ENCODE measurements at places on chromosomes 3 and 15.

DNA sequence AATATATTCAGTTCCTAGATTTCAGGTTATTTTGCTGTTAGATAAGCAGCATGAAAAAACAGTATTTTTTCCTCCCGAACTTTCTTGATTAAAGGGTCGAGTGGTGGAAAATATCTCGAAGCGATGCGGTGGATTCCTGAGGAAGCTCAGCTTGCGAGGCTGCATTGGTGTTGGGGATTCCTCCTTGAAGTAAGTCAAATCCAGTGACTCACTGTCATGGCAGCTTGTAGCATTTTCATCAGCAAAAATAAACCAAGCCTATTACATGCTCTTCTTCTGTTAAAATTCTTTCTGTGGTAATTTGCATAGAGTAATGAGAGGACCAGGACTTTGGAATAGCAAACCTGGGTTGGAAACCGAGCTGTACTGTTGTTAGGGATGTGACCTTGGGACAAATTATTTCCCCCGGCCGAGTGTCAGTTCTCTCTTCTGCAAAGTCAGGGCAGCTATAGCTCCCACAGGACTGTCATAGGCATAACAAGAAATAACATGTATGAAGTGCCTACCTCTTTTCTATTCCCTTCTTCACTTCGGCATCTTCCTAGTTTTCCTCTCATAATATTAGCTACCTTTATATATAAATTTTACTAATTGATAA is 75.6 kb downstream of the UBP1 start:
- DNase-seq, result no peak
- H3K36me3 ChIP-seq, result no peaks in the 10 kb centered on the region
- no peaks in the 10 kb centered on the region for H3K4me1 ChIP-seq

- H3K27ac ChIP-seq, result no peak overlapping the region
- H3K36me3 ChIP-seq, result peaks cover 2% of the 10 kb centered on the region
- no peak for DNase-seq
Measured at GRCh38 chr3:119340446-119340845, 46.3 kb downstream of the ARHGAP31 start.

DNA sequence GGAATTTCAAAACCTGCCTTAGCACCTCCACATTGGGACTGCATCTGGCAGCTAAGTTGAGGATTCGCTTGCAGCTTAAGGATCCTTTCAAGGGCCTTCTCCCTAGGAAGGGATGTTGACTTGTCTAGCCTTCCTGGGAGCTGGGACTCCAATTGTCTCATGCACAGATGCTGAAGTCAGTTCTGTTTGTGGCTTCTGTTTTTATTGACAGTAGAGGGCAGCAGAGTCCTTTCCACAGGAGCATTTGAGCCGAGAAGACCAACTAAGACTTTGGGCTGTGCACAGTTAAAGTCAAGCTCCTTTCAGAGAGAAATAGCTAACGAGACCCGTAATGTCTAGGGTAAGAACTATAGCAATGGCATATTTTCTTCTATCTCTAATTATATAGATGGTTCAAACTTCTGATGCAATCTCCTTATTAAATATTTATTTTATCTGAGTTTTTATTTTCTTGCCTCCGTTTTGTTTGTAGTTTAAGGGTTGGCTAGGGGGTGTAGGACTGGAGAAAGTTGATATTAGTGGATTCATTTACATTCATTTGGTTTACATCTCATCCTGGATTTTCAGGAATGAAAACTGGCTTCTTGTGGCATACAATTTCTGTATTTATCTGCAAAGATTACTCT is 59.7 kb upstream of the KBTBD8 start:
- H3K4me1 ChIP-seq, result no peaks in the 10 kb centered on the region
- no peak overlapping the region for H3K4me3 ChIP-seq
- H3K27ac ChIP-seq, result no peak overlapping the region
- H3K27me3 ChIP-seq, result peaks cover 4% of the 10 kb centered on the region
- no peak for DNase-seq

GRCh38 chr3:129058441-129059200 is 2.0 kb upstream of the GP9 start:
- peaks cover 3% of the 10 kb centered on the region for H3K4me1 ChIP-seq
- H3K4me3 ChIP-seq, result no peak overlapping the region
- H3K27ac ChIP-seq, result no peak overlapping the region
- no peak for DNase-seq

GRCh38 chr3:55965776-55966175 is 478.7 kb upstream of the WNT5A start:
- no peaks in the 10 kb centered on the region for H3K36me3 ChIP-seq
- H3K27ac ChIP-seq, result no peak overlapping the region
- no peak for DNase-seq
- H3K27me3 ChIP-seq, result no peaks in the 10 kb centered on the region

Data from activated T-helper 1 cell treated with anti-CD3 and anti-CD28 coated beads, Interleukin-12 subunit alpha, Interleukin-12 subunit beta, Interleukin-2, Interleukin-4 antibody, amounts not matched to agents 30 ng/mL and 10 ng/mL and 1 ng/mL, durations not matched to agents 14 hours and 24 hours and 36 hours (primary cell).